ENCODE measurements at places on chromosomes 2 and 18.

DNA sequence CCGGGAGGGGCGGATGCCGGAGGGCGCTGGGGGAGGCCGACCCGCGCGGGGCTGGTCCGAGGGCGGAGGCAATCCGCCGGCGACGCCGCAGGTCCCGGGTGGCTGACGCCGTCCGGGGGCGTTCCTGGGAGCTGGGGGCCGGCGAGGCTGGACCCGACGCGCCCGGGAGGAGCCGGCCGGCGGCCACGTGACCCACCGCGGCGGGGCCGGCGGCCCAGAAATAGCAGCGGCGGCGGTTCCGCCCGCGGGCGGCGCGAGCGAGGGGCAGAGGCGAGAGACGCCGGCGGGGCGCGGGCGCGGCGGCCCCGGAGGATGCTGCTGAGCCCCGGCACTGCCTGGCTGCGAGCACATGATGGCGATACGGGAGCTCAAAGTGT, at the start of gene RAB31:
Gene RAB31 (plus strand): TSS at position 245 of the 377 bp plus-strand sequence. CDS start 105 bp downstream, at position 350.
- DNase-seq: peak; percentile 58

GRCh38 chr2:102005989-102006885, 14.5 kb downstream of the IL1R2 start:
- DNase-seq: peak; percentile 27

DNA sequence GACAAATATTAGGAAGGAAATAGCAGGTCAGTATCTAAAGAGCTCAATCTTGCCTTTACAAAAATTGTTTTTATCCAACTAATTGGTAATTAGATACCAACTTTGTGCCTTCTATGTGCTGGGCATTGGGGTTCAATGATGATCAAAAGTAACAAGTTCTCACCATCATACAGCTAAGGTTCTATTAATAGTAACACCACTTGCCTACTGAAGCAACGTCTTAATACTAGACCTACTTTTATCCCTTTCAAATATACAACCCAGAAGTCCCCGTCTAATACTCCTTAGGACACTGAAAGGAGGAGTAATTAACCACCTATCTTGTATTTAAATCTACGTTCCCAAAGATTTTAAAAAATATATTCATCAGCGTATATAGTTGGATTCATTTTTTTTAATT, 59.3 kb downstream of the GRB14 start:
- no peak for DNase-seq

GRCh38 chr2:19403785-19404184, 45.4 kb upstream of the OSR1 start:
- no peak for DNase-seq

- no peak for DNase-seq
Measured at GRCh38 chr2:99279969-99280695, 20.9 kb downstream of the LYG1 start.

DNA sequence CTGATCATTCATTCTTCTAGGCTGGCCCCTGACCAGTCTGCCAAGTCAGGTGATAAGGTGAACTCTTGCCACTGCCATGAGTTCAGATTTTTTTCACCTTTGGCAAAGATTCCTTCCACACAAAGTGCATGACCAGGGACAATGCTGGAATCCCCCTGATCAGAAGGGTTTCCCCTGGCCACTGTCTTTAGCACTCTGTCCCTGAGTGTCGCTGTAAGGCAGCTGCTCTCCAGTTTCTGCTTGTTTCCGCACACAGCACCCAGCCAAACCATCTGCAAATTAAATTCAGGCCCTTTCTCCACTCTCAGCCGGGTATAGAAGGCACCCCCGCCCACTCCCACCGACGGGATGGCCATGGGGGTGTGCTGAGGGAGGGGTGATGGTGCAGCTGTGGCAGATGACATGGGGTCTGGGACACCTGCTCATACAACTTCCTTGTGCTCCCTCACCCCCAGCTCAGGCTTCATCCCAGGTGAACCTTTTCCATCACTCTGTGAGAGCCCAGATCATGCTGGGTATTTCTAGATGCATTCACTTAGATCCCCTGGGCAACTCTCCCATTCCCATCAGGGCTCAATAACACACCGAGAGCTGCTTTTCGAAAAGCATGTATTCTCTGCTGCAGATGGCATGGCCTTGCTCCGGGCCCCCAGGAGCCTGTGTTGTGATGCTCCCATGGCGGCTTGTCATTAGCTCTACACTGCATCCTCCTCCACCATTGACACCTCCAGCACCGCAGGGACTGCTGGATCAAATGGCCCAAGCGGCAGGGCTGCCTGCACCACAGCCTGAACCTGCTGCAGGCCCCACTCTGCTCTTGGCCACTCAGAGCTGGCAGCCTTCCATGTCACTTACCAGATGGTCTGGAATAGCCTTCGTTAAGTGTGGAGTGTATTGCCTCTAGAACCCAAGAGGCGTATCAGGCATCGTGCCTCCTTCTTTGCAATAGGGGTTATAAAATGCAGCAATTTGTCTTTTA, 52.3 kb upstream of the ROCK2 start:
- no peak for DNase-seq

DNA sequence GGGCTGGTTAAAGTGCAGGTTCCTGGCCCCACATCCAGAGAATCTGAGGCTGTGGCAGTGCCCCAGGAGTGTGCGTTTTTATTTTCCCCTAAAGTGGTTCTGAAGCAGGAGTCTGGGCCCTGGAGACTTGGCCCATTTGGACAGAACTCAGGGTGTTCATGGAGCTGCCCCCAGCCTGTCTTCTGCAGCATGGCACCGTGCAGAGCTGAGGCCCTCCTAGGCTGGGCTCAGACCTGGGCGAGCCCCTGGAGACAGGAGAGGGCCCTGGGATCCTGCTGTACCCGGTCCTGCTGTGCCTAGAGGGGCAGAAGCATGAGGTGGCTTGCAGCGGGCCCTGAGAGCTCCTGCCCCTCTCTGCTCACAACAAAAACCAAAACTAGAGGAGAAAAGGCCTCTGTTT, 58.8 kb upstream of the B3GNT7 start:
- DNase-seq: no peak

Data from fibroblast of skin of left quadriceps (primary cell).